ENCODE measurements at places on chromosomes 16 and 17.

DNA sequence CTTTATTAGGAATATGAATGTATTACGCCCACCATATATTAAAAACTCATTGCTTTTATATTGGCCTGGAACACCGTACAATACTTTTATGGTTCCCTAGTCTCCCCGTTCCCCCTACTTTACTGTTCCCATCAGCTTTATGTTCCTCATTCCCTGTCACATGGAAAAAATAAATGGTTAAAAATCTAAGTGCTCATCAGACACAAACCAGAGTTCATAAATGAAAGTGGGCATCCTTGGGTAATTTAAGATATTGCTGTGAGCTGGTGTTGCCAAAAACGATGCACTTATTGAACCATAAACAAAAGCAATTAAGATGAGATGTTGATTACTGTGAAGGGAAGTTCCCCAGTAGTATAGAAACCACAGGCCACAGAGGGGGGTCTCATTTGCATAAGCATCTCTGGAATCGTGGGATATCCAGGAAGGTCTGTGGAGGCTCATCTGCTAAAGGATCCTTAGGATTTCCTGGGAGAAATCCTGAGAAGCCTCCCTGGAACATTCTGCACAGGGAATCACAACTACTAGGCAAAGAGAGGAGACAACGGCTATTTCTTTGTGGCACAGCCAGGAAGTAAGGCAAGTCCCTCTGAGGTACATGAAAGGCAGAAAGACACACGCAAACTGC, 591.4 kb upstream of the CDH11 start:
- no peak for DNase-seq

DNA sequence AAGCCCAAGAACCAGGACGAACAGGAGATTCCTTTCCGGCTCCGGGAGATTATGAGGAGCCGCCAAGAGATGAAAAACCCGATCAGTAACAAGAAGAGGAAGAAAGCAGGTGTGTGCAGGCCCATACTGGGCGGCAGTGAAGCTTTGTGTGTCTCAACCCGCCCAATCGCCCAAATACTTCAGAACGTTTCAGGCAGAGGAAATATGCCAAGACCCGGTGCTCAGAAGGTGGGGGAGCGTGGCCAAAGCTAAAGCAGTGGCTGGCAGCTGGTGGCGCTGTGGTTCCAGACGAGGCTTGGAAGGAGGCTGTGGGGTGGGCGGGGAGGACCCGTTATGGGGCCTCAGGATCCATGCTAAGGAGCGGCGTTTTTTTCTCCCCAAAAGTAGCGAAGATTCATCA, 1.2 kb downstream of the CCDC137 start:
- no peak for DNase-seq

DNA sequence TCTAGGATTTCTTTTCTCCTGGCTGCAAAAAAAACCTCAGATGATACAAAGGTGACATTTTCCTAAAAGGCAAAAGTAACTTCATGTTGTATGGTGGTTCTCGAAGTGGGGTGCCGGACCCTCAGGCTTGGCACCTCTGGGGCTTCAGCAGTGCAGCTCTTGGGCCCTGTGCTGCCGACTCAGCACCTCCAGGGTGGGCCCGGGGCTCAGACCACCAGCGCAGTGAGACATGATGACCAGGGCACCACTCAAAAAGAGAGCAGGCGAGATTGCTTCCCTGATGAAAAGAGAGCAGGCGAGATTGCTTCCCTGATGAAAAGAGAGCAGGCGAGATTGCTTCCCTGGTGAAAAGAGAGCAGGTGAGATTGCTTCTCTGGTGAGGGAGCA, 98.7 kb upstream of the ZNF750 start:
- DNase-seq = no peak

DNA sequence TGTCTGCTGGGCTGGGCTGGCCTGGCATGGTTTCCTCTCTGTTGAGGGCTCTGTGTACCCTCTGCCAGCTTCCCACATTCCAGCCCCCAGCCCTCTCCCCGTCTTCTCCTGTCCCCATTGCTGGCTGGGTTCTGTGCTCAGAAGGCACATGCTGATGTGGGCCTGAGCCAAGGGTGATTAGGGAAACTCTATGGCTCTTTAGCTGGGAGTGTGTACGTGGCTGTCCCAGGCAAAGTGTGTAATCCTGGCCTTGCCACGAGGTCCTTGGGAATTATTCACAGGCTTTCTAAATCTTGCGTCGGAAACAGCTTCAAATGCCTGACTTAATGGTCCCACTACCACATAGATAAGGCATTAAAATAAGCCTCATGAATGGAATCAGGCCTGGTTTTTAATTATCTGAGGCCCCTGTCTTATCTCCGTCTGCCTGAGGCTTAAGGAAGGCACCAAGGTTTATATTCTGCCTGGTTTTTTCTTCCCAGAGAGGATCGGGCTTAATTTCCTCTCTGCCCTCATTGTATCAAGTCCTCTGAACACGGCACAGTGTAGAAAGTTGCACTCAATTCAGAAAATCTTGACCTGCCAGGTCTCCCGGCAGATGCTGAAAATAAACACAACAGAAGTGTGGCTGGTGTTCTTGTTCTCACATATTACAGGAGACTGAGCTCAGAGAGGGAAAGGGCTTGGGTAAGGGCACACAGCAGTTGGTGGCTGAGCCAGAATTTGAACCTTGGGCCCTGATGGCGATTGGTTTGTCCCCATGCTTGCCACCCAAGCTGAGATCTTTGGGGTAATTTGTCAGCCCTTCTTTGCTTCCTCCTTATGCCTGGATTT, 52.9 kb upstream of the LGALS9 start:
- no peak for DNase-seq

DNA sequence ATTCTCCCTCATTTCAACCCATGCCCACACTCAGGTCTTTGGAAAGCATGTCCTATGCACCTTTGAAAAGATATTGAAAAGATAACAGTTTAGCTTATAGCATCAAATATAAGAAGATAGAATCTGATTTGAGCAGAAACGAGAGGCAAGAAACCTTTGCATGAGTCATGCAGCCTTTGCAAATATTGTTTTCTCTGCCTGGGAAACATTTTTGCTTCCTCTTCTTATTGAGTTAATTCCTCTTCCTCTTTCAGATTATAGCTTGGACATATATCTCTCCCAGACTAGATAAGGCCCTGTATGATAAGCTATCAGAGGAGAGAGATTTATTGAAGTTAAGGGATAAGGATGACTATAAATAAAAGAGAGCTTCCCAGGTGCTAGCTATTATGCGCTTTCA, 46.1 kb upstream of the KCNJ2 start:
- DNase-seq = no peak

GRCh38 chr17:78771758-78772382, 10.2 kb downstream of the CYTH1 start:
- DNase-seq = no peak

- no peak for DNase-seq
Observed at GRCh38 chr17:71412803-71413202, 708.0 kb upstream of the SOX9 start.

- DNase-seq = no peak
Observed at GRCh38 chr16:47492428-47493377, 31.6 kb downstream of the PHKB start.

GRCh38 chr17:19286751-19287341, 49.7 kb downstream of the EPN2 start:
- DNase-seq = no peak

- DNase-seq = no peak
Observed at GRCh38 chr17:82384730-82385481, 13.3 kb downstream of the UTS2R start.

- DNase-seq = no peak
Observed at GRCh38 chr16:51237207-51237606, 86.1 kb upstream of the SALL1 start.

DNA sequence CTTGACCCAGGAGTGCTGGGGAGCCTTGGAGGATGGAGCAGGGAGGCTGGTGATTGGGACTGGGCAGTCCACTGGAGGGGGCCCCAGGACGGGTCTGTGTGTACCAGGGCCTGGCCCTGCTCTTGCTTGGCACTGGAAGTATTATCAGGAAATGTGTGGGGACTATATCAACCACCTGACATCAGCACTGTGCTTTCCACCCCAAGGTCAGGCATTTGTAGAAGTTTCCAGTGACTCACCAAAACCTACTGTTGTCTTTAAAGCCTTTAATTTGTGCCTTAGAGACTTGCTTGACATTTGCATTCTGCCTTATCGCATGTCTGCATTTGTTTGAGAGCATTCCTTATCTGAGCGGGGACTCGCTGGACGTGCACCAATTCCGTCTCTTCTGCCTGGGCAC, 323.1 kb downstream of the FOXL1 start:
- no peak for DNase-seq

- no peak for DNase-seq
Observed at GRCh38 chr16:28161626-28162025, 50.1 kb downstream of the XPO6 start.

DNA sequence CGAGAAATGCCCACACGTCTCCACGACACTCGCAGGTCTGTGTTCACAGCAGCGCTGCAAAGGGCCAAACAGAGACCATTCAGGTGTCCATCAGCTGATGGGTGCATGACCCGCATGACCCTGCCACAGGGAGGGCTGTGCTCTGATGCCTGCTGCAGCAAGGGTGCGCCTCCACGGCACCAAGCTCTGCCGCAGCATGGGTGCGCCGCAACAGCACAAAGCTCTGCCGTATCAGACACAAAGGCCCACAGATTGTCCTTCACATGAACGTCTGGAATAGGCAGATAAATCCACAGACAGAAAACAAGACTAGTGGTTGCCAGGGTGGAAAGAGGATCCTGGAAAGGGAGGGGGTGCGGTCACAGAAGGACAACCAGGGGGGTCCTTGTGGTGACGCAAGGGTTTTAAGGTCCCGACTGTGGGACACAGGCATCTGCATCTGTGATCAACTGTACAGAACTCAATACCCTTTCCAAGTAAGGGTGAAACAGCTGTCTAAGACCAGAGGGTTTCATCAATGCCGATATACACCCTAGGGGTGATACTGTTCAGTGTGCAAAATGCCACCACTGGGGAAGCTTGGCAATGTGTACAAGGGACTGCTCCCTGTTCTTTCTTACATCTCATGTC, 121.0 kb downstream of the ANKRD11 start:
- DNase-seq = no peak

GRCh38 chr16:88354229-88355092, 28.3 kb upstream of the ZNF469 start:
- no peak for DNase-seq
